ENCODE measurements at places on chromosomes 5 and 9.

- no peak for DNase-seq
Observed at GRCh38 chr5:177290816-177291596, 12.5 kb downstream of the RAB24 start.

DNA sequence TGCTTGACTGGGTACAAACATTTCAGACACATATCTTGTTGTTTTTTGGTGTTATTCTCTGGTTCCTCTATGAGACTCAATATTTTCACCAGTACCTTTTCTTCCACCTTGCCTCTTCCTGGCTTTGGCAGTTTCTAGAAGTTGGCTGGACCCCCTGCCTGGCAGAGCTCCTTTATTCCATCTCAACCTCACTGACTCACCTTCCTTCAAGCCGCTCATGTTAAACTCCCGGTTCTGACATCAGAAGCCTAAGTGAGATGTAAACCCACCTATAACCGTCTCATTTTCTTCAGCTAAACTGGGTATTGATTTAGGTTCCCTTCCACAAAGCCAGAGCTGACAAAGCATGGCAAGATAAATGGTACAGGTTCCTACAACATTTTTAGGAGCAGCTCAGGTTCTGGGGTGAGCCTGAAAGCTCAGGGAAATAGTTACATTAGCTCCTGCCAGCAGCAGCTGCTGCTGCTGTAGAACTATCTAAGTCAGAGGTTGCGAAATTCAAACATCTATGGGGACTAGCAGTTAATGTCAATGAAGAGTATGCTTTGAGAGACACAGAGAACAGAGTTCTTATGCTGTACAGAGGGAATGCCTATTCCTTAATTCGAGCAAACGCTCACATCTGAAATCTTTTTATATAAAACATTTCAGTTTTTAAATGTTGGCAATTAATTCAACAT lies 197.1 kb upstream of the NR3C1 start:
- no peak for DNase-seq

DNA sequence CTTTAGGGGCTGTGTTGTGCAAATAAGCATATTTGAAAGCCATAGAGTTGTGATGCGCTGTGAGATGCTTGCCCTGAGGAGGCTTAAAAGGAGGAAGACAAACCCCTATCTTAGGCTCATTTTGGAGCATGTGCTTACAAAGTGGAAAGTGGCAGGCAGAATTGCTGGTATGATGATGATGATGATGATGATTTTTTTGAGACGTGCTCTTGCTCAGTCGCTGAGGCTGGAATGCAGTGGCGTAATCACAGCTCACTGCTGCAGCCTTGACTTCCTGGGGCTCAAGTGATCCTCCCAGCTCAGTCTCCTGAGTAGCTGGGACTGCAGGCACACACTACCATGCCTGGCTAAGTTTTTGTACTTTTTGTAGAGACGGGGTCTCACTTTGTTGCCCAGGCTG lies 1.7 kb downstream of the CNOT8 start:
- no peak for DNase-seq

- DNase-seq: no peak
Observed at GRCh38 chr9:35186524-35186923, 24.7 kb downstream of the UNC13B start.

GRCh38 chr5:115578657-115579056 lies 23.6 kb downstream of the TICAM2 start:
- DNase-seq: no peak
